Activated naive CD4-positive, alpha-beta T cell treated with anti-CD3 and anti-CD28 coated beads, Interleukin-2, amount 50 U/mL, for 16 hours (primary cell): ENCODE measurements at places on chromosomes 3 and 15.

DNA sequence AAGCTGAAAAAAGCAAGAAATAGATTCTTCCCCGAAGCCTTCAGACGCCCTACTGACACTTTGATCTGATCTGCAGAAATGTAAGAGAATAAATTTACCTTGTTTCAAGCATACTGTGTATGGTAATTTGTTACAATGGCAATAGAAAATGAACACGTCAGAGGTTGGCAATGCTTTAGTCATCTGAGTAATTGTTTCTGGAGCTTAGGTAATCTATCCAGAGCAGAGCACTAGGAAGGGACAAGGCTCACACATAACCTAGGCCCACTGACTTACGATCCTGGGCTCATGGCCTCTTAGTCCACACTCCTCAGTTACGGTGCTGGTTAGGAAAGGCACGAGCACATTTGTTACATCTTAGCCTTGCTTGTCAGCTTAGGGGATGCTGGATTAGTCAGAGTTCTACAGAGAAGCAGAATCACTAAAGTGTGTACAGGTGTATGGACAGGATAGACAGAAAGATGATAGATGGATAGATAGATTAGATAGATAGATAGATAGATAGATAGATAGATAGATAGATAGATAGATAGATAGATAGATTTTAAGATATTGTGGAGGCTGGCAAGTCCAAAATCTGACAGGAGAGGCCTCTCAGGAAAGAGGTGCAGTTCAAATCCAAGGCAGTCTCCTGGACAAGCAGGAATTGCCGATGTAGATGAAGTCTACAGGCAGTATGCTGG, 46.8 kb upstream of the TBC1D23 start:
- DNase-seq = no peak

- no peak for DNase-seq
Measured at GRCh38 chr15:50055750-50056157, 63.3 kb downstream of the ATP8B4 start.

DNA sequence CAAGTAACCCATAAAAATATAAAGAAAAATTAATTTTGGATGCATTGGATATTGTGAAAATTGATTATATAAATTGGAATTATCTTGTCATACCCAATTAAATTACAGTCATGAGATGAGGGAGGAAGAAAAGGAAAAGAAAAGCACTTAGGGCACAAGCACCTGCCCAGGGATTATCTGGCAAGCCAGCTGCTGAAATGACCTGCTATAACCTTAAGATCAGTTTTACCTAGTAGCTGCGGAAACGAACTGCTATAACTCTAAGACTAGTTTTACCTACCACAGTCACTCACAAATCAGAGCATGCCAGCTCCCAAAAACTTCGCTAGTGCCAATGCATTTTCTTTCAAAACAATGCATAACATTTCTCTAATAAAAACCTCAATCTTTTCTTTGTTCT, 26.2 kb downstream of the LRRFIP2 start:
- DNase-seq = no peak

- no peak for DNase-seq
Measured at GRCh38 chr3:147699175-147699838, 290.1 kb downstream of the ZIC1 start.

- DNase-seq = no peak
Measured at GRCh38 chr15:36688310-36689011, 109.0 kb downstream of the CDIN1 start.

- no peak for DNase-seq
Measured at GRCh38 chr3:37324850-37325321, 150.5 kb upstream of the LRRFIP2 start.

- no peak for DNase-seq
Measured at GRCh38 chr15:82132742-82133141, 86.9 kb upstream of the MEX3B start.

- DNase-seq = no peak
Measured at GRCh38 chr3:176798680-176799079, 398.6 kb downstream of the TBL1XR1 start.

GRCh38 chr3:62319570-62320243, 53.6 kb downstream of the FEZF2 start:
- DNase-seq = no peak

- no peak for DNase-seq
Measured at GRCh38 chr3:73622091-73622805, 2.5 kb downstream of the PDZRN3 start.

DNA sequence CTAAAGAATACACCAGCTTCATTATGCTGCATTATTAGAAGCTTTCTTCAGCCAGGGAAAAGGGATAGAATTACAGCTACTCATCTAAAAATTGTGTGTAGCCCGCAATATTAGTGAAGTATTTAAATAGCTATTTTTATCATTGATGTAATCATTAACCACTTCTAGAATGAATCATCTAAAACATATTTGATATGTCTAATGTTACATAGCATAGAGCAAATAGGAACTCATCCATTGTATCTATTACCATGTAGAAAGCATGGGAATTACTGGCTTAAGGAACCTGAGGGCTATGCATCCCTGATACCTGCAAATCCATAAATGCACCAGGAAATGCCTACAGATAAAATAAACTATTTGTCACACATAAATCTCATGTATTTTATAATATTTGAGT, 54.5 kb upstream of the VGLL3 start:
- DNase-seq = no peak

GRCh38 chr15:94621736-94622135, 390.4 kb downstream of the MCTP2 start:
- DNase-seq = no peak

DNA sequence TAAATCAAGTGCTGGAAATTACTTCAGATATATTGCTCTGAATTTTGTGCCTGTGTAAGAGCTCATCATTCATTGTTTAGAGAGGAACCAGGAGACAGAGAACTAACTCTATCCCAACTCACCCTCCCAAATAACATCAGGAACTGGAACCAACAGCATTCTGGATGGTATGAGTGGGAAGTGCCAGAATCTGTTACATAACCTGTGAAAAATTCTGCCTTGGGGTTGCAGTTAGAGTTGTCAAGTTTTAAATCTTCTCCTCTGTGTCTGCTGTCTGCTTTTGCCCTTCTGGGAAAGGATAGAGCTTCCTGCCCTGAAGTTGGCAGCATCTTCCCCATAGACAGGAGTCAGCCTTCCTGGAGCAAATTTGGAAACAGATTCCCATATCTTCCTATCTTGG, 41.2 kb downstream of the TIMP4 start:
- no peak for DNase-seq

GRCh38 chr15:85013785-85014184, 32.1 kb downstream of the PDE8A start:
- no peak for DNase-seq

- DNase-seq = no peak
Measured at GRCh38 chr3:14430053-14430452, 27.6 kb downstream of the SLC6A6 start.

- no peak for DNase-seq
Measured at GRCh38 chr3:36804295-36805055, 40.1 kb upstream of the DCLK3 start.

- DNase-seq = no peak
Measured at GRCh38 chr15:100350434-100351226, 8.9 kb upstream of the ADAMTS17 start.

DNA sequence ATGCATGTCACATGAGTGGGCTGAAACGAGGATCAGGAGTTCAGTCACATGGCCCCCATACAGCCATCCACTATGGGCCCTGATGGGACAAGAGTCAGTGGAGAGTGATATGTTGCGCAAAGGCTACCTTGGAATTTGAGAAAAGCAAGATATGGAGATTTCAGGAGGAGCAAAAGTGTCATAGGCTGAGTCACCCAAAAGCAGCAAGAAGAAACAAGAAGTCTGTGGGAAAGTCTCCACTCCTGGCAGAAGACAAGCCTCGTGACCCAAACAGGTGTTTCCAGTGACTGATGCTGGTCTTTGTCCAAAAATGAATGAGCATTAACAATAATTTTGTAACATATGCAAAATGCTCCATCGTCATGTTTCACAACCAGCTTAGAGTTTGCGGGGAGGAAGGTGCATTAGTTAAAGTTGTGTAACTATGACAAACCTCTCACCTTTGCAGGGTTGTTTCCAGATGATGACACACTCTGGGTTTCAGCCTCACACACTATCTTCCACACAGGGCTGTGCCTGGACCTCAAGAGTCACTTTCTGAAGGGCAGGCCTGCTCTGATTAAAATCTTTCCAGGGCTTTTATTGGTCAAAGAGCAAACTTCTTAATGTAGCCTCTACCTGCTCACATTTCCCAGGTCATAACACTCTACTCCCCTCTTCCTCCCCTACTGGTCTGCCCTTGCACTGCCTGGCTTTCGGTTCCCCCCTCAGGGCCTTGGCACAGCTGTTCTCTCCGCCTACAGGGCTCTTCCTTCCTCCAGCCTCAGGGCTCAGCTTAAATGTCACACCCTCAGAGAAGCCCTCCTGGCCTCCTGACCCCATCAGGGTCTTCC, 3.9 kb upstream of the DNASE1L3 start:
- no peak for DNase-seq

DNA sequence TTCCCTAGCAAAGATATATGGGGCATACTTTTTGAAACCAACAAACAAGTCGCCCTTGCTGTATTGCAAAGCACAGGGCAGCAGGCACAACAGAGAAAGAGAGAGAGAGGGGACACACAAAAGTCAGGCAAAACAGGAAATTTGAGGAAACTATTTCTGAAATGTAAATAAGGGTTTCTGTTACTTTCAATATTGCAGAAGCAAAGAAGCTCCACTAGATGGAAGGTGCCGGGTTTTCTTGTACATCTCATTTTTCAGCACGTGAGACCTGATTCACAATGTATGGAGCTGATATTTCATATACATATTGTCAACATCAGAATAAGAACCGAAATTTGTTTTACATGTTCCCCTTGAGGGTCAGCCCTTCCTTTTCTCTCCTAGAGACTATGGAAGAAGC, 127.4 kb downstream of the FOXP1 start:
- no peak for DNase-seq

DNA sequence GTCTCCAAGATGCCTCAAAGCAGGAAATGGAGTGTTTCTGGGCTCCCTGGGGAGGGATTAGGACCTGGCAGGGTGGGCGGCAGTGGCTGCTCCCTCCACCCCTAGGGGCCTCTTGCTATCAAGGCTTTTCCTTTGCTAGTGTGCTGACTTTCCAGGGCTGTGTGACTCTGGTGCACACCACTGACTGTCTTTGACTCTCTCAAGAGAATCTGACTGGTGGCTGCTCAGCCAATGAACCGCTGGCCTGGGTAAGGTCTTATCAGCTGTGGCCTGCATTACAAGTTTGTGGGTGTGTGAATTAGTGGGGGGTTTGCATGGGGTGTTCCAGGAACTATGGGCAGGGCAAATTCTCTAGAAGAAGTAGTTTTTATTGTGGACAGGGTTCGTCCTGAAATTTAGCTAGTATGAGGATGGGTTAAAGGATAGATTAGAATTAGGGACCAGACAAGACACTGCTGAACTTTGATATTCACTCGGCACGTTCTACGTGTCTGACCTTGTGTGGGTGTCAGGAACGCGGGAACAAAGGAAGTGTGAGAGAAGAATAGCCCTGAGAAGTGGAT, 29.5 kb downstream of the SIAH2 start:
- no peak for DNase-seq

GRCh38 chr3:10290481-10291176, 2.1 kb downstream of the GHRL start:
- DNase-seq = no peak

DNA sequence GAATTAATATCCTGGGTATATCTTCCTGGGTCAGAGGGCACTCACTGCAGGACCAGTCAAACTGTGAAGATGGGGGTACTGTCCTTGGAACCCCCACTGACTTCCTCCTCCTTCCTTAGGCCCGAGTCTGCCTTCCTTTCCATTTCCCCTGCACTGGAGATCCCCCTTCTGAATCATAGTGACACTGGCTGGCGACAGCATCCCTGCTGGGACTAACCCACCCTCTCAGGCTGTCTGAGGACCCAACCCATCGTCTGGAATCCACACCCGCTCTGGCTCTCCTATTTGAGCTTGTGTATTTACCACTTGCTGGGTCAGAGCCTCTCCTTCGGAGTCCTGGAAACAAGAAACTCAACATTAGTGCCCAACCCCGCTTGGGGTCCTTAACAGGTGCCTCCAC, 21.2 kb downstream of the TMEM40 start:
- no peak for DNase-seq
